ENCODE measurements at places on chromosomes 16 and 17.

- DNase-seq: no peak
Measured at GRCh38 chr17:50145532-50146229, 4.8 kb downstream of the PPP1R9B start.

DNA sequence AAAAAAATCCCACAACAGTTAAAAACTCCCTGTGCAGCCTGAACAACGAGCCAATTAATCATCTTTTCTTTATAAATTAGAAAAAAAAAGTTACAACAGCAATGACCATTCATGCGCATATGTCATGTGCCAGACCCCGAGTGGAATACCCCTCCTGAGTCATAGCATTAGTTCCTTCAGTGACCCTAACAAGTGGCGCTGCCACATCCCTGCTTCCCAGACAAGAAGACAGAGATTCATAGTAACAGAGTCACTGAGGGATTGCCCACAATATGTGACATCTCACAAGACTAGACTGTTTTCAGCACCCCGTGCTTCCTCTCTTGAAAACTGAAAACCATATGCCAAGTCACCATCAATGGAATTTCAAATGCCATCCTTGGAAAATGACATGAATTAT is 7.9 kb downstream of the UMOD start:
- DNase-seq: no peak

- DNase-seq: no peak
Measured at GRCh38 chr17:28475151-28475900, 1.9 kb downstream of the SLC13A2 start.

DNA sequence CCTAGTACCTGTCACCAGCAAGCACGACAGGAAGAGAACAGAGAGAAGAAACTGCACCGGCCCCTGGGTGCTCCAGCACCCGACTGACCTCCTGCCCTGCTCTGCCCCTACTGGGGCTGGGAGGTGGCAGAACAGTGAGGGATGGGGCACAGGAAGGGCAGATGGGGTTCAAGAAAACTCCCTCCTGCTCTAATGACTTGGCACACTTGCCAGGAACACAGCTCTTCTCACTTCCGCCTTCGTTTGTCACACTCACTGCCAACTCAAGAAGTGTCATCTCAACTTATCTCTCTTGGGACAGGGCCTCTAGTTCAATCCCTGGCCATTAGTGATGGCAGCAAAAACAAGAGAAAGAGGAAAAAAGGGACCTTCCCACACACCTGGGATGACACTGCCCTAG is 42.7 kb upstream of the ICAM2 start:
- DNase-seq: no peak

DNA sequence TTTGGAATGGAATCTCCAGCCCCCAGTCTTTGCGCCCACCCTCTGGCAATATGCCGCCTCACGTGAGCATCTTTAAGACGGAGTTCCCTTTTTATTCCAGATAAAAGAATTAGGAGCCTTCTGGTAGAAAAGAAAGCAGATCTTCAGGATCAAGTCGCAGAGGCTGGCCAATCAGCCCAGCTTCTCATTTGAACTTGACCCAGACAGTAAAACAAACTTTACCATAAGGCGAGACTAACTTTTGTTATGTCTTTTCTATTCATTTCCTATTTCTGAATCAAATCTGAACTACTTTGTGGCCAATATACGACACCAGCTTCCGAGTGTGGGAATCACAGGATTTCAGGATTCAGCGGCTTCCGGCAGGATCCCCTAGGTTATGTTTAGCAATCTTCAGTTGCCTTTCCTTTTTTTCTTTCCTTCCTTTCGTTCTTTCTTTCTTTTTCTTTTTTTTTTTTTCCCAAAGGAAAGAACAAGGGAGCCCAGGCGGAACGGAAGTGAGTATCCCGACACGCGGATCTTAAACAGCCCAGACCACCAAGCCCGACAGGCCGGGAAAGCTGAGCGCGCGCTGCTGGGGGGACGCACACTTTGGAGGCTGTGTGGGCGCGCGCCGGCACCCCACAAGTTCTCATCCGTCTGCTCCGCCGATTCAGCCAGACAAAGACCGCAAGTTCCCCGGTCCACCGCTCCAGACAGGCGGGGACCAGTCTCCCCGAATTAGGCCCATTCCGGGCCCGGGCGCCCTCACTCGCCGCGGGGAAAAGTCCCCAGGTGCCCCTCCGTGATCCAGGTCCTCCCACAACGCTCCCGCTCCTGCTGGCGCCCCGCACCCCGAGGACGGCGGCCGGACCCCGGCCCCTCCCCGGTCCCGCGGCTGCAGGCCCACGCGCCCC is 633 bp downstream of the TBC1D16 start:
- DNase-seq: no peak

- DNase-seq: no peak
Measured at GRCh38 chr17:30226878-30227277, 8.6 kb downstream of the SLC6A4 start.

DNA sequence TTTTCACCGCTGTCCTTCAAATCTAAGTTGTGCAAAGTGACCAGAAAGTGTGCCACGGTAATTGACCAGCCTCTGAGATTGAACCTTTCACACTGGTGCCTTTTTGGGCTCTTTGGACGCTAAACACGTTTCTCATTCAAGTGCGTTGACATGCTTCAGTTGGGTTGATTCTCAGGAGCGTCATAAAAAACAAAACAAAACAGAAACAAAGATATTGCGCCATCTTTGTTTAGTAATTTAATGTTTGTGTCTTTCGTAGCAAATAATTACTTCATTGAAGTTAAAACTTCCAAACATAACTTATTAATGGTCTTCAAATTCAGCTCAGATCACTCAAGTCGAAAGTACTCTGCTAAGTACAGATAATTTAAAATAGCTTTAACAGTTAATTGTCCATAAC is 80.2 kb downstream of the OR1D5 start:
- no peak for DNase-seq

GRCh38 chr16:17155485-17155884 is 315.3 kb downstream of the XYLT1 start:
- DNase-seq: no peak

GRCh38 chr17:22703786-22704441 is 1011.6 kb downstream of the KCNJ18 start:
- DNase-seq: no peak

- no peak for DNase-seq
Measured at GRCh38 chr16:11990702-11991390, 14.3 kb downstream of the SNX29 start.

DNA sequence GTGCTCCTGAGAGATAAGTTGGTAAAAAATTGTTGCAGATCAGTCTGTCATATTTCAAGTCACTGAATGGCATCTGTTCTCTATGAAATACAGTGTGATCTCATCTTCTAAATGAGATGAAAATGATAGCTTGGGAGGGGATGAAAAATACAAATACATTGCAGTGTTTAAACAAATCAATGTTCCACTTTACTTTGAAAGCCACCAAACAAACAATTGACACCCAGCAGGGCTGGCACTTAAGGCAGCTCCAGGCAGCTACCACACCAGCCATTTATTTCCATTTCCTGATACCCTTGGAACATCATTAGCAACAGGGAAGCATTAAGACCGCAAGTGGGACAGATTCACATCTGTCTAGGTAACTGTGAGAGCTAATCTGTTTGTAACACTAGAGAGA is 827.6 kb upstream of the KIF2B start:
- no peak for DNase-seq

DNA sequence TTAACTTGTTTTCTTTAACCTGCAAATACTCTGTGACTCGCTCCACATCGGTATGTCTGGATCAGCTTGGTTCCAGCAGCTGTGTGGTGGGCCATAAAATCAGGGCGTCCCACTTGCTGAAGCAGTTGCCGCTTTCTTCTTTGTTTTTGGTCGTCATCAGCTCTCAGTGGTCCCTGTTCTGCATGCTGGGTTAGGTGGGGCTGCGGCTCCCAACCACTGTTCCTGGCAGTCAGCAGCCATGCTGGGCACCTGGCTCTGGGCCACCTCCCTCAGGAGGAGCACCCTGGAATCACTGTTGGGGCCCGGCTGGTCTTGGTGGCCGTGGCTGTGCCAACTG is 23.0 kb downstream of the MGRN1 start:
- DNase-seq: no peak

DNA sequence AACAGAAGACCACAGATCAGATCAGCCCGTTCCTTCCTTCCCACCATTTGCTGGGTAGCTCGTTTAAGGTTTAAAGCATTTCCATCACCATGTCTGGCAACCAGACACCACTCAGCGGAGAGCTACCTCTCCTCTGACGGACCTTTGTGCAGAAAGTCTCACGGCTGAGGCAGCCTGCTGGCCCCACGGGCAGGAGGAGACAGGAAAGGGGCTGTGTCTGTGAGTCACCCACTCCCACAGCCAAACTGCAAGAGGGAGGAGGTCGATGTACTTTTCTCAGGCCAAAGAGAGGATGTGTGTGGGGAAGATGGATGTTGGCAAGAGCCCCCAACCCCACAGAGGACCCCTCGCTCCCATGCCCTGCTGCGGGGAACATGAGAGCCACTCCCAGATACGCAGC is 92.1 kb downstream of the ZNF423 start:
- no peak for DNase-seq

DNA sequence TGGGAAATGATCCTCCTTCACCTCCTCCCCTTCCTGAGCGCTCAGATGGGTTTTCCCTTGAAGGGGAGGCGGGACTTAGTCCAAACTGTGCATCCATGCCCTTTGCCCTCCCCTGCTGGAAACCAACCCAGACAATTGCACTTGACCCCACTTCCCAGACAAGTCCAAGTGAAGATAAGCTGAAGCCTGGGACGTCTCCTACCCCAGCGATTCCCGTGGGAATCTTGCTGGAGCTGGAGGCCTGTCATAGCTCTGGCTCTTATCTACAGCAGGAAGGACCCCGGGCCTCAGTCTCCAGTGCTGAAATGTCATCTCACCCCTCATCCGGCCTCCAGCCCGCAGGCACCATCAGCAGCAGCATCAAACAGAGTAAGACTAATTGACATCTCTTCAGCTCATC is 6.5 kb upstream of the NGFR start:
- no peak for DNase-seq

DNA sequence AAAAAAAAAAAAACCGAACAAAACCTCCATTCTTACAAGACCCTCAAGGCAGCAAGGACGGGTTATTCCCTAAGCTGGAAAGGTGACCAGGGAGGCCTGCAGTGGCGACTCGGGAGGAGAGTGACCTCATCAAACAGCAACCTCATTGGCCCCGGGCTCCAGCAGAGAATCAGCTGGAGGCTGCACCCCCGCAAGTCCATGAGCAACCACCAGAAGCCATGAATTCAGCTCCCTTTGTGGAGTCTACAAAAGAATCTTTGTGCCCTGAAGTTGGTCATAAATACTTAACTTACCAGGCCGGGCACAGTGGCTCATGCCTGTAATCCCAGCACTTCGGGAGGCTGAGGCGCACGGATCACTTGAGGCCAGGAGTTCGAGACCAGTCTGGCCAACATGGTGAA is 80.9 kb upstream of the CREBBP start:
- DNase-seq: no peak

DNA sequence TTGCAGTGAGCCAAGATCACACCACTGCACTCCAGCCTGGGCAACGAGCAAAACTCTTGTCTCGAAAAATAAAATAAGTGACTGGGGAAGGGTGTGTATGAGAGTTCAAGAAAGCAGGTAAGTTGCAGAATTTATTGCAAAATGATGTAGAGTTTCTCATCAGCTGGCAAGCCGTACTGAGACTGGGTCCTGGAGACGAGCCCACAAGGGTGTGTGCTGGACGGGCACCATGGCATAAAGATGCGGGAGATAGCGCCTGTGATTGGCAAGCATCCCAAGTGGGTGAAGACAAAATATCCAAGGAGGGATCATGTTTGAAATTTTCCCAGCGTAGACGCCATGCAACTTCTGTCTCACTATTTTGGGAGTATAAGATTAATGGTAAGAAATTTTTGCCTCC is 59.4 kb downstream of the WNT3 start:
- DNase-seq: no peak

GRCh38 chr16:55391760-55392375 is 67.9 kb downstream of the IRX6 start:
- no peak for DNase-seq

GRCh38 chr17:36999471-36999870 is 50.7 kb downstream of the AATF start:
- DNase-seq: no peak

GRCh38 chr17:74424657-74425056 is 7.2 kb upstream of the GPRC5C start:
- no peak for DNase-seq

DNA sequence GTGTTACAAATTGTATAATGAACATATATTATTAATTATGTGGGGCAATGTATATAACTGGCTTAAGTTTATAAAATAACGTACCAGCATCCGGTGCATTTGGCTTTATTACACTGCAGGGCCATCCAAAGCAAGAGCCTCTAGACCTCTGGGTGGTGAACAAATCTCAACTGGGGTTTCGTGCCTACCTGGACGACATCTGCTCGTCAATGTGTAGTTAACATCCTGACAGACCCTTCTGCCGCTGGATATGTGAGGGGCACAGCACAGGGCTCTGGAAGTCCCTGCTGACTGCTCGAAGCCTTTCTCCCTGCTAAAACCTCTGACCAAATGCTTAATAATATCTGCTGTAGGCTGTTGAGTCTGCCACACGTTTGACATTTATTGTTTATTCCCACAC is 2.3 kb downstream of the TMEM186 start:
- no peak for DNase-seq

DNA sequence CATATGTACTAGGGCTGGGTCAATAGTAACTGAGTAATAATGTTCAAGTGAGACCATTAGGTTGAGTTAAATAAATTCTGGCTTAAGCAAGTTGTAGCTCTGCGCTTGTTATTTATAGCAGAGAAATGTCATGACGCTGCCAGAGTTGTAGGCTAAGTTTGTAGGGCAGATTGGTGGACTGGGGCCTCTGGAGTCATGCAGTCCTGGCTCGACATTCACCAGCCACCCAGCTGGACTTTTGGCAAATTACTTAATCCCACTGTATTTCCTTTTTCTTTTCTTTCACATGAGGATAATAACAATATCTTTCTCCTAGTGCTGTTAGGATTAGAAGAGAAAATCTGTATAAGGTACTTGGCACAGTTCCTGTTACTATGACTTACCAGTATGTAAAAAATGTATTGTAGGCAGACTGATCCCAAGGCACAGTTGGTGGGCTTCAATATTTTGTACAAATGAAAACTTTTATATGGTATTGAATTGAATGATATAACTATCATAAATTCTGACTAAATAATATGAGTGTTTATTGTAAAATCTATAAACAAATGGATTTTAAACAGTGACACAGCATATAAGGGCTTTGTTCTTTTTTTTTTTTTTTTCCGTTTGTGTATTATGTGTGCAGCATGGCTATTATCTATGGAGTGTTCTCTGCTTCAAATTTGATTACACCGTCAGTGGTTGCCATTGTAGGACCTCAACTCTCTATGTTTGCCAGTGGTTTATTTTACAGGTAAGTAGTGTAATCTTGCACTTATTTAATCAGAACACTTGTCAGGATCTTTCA is 2.6 kb downstream of the MFSD11 start:
- DNase-seq: no peak

DNA sequence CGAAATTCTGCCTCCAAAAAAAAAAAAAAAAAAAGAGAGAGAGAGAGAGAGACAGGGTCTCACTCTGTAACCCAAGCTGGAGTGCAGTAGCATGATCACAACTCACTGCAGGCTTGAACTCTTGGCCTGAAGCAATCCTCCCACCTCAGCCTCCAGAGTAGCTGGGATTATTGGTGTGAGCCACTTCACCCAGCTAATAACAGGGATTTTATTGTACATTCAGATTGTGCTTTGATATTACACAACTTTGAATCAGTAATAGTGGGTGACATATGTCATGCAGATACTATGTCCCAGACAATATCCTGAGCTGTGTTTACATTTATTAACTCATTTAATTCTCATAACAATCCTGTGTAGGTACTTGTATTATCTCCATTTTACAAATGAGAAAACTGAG is 19.7 kb upstream of the DHX8 start:
- no peak for DNase-seq
